ENCODE measurements at places on chromosomes 4 and X. TPM values are rescaled to one million over a fixed set of nuclear protein-coding genes. Genes with fewer than 3 reads are reported as not detected.

The PHEX gene
- 3.2 TPM for total RNA-seq

The MOB1B gene
- total RNA-seq = 19.9 TPM

The F9 gene
- not detected for total RNA-seq

The CXCL10 gene
- total RNA-seq = 0.51 TPM

The TEX13B gene
- total RNA-seq = not detected

The DMRTC1B gene
- not detected for total RNA-seq
